Esophagus muscularis mucosa (tissue), 4 donors: ENCODE measurements at places on chromosomes 4 and X. TPM values are rescaled to one million over a fixed set of nuclear protein-coding genes. Genes with fewer than 3 reads are reported as not detected.

The RPA4 gene
- 2.5 TPM for total RNA-seq

The DCX gene
- total RNA-seq: under 0.01 TPM

The MSANTD1 gene
- 0.83 TPM for total RNA-seq

The EOLA1 gene
- 33.6 TPM for total RNA-seq

The UGT2B15 gene
- total RNA-seq: not detected

The F11 gene
- total RNA-seq: not detected

The STK26 gene
- 15.9 TPM for total RNA-seq

The SULT1B1 gene
- 0.42 TPM for total RNA-seq
